Activated CD8-positive, alpha-beta T cell treated with anti-CD3 and anti-CD28 coated beads for 36 hours (primary cell): ENCODE measurements at places on chromosomes 3 and 15. TPM values are rescaled to one million over a fixed set of nuclear protein-coding genes. Genes with fewer than 3 reads are reported as not detected.
A peak's percentile ranks its signal among the peaks of the same experiment; 100 is the strongest.

The DPPA4 gene
- total RNA-seq, result 1.4 TPM

DNA sequence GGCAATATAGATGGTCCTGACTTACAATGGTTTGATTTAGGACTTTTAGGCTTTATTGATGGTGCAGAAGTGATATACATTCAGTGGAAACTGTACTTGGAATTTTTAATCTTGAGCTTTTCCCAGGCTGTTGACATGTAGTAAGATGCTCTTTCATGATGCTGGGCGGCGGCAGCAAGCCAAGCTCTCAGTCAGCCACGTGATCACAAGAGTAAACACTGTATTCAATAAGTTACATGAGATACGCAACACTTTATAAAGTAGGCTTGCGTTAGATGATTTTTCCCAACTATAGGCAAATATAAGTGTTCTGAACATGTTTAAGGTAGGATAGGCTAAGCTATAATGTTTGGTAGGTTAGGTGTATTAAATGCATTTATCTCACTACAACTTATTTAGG, 17.9 kb downstream of the PARP9 start:
- DNase-seq, result no peak
- H3K4me3 ChIP-seq, result no peak overlapping the region
- H3K27me3 ChIP-seq, result no peaks in the 10 kb centered on the region
- H3K4me1 ChIP-seq, result no peaks in the 10 kb centered on the region

DNA sequence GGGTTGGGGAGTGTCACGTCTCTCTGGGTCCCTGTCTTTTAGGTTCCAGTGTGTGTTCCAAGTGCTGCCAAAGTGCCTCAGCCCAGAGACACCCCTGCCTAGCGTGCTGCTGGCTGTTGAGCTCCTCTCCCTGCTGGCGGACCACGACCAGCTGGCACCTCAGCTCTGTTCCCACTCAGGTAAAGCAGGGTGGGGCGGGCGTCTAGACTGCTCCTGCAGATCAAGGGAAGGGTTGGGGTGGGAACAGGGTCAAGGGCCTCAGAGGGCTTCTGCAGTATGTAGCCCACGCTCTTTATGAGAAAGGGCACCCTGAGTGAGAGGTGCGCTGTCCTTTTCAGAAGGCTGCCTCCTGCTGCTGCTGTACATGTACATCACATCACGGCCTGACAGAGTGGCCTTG, 17.2 kb downstream of the ATRIP start:
- H3K27ac ChIP-seq, result no peak overlapping the region
- H3K36me3 ChIP-seq, result peaks cover 41% of the 10 kb centered on the region
- H3K4me3 ChIP-seq, result no peak overlapping the region

The CLDN11 gene
- total RNA-seq, result not detected

DNA sequence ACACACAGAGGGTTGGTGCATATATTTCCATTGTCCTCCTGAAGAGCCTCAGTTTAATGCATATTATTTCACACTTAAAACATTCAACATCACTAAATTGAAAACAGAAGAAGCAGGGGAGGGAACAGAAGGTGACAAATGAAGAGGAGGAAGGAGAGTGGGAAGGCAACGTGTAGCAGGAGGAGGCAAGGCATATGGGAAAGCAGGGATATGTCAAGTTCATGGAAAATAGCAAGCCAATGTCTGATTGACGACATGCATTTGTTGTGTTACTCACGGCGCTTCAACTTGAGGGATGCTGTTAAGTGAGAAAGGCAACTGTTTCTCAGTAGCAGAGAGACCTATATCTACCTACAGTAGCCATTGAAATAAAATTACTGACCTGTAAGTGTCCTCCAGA, 154.5 kb downstream of the NSUN3 start:
- no peak overlapping the region for H3K4me3 ChIP-seq
- no peak overlapping the region for H3K27ac ChIP-seq
- no peaks in the 10 kb centered on the region for H3K4me1 ChIP-seq
- H3K36me3 ChIP-seq, result no peaks in the 10 kb centered on the region
- no peak for DNase-seq

GRCh38 chr3:160480931-160481330, 31.3 kb upstream of the TRIM59 start:
- H3K4me3 ChIP-seq, result no peak overlapping the region
- peaks cover 6% of the 10 kb centered on the region for H3K27me3 ChIP-seq
- H3K4me1 ChIP-seq, result peaks cover 2% of the 10 kb centered on the region
- no peak overlapping the region for H3K27ac ChIP-seq
- no peaks in the 10 kb centered on the region for H3K36me3 ChIP-seq

GRCh38 chr15:75225951-75226732, 24.5 kb downstream of the C15orf39 start:
- DNase-seq, result no peak
- no peak overlapping the region for H3K4me3 ChIP-seq
- H3K27me3 ChIP-seq, result no peaks in the 10 kb centered on the region

DNA sequence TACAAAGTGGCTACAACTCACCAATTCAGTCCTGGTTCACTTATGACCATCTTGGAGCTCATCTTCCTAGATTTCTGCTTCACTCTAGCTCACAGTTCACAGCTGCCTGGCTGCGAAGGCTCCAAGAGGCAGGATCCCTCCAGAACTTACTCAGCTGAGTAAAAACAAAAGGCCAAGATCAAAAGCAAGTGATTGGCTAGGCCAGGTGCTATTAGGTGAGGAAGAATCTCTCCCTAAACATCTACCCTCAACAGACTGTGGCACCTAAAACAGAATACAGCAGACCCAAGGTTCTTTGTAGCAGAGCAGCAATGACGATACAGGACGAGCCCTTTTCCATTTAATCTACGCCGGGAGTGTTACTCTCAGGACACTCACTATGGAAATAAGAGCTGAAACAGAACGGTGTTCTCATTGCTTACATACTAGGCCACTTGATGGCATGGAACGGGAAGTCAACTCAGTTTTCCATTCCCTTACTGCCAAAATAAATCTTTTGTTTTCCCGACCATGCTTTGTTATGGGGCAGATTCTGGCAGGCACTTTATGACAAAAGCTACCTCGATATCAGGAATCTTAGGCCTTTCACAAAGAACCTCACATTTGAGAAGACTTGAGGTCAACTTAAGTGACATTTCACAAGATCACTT, 901 bp downstream of the ICE2 start:
- peak overlapping the region; percentile 96 for H3K4me3 ChIP-seq
- H3K36me3 ChIP-seq, result peaks cover 42% of the 10 kb centered on the region
- H3K4me1 ChIP-seq, result peaks cover 50% of the 10 kb centered on the region
- no peak for DNase-seq

The HSPBAP1 gene
- 4.2 TPM for total RNA-seq

- H3K27me3 ChIP-seq, result no peaks in the 10 kb centered on the region
- H3K36me3 ChIP-seq, result no peaks in the 10 kb centered on the region
- no peak for DNase-seq
Measured at GRCh38 chr3:3792391-3792790, 6.8 kb upstream of the LRRN1 start.

GRCh38 chr3:17038141-17038540, 153.4 kb downstream of the PLCL2 start:
- no peaks in the 10 kb centered on the region for H3K27me3 ChIP-seq
- peaks cover 15% of the 10 kb centered on the region for H3K36me3 ChIP-seq
- no peak overlapping the region for H3K27ac ChIP-seq
- H3K4me3 ChIP-seq, result no peak overlapping the region
- peaks cover 54% of the 10 kb centered on the region for H3K4me1 ChIP-seq
- DNase-seq, result no peak
